Heart right ventricle (tissue), 16 donors: ENCODE measurements at places on chromosomes 6 and 20.

GRCh38 chr6:107460083-107460631 lies 793 bp upstream of the PDSS2 start:
- no peak for DNase-seq

GRCh38 chr6:30752157-30752927 lies 8.0 kb upstream of the IER3 start:
- DNase-seq = peak; percentile 88

DNA sequence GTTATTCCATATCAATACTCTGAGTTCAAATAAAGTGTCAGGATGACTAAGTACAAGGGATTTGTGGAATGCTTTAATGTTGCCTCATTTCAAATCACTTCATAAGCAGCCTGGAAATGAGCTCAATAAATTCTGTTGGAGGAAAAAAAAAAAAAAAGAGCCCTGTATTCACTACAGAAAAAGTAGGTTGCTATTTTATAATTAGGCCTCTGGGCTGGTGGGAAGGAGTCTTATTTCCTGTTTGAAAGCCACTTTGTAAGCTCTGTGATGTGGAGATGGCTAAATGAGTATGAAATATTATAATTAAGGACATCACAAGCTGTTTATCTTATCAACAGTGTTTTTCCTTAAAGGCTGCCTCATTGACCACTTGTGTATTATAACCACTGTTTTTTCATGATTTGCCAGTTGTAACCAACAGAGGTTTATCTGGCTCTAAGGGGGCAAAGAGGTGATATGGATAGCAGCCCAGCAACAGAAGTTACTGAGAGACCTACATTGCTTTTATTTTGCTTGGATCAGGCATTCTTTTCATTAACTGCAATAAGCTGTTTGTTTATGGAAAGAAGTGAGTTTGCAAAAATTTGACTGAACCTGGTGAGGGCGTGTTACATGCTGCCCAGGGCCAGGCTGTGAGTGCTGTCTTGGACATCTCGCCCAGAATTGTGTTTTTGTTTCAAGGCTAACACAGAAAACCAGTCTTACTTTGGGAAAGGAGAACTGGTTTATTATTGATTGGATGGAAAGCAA lies 563.3 kb upstream of the MAP3K7 start:
- no peak for DNase-seq

DNA sequence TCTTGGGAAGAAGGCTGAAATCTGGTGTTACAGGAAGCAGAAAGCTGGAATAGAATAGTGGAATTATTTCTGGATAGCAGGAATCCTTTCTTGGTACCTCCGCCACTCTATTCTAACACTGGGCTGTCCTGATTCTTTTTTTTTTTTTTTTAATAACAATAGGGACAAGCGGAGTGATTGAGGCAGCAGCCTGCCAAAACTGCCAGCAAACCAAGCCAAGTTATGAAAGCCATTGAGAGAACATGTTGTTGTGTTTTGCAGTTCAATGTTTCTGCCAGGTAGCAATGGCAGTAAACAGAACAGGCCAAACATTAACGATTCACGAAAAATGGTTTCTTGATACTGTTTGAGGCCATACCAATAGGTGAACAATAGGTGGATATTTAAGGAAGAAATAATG lies 47.1 kb downstream of the SLC26A8 start:
- no peak for DNase-seq
